ENCODE measurements at places on chromosomes 13 and 19.

- DNase-seq, result no peak
- H3K4me1 ChIP-seq, result no peaks in the 10 kb centered on the region
These were observed 23.5 kb downstream of the COL5A3 start for GRCh38 chr19:9986787-9987281.

DNA sequence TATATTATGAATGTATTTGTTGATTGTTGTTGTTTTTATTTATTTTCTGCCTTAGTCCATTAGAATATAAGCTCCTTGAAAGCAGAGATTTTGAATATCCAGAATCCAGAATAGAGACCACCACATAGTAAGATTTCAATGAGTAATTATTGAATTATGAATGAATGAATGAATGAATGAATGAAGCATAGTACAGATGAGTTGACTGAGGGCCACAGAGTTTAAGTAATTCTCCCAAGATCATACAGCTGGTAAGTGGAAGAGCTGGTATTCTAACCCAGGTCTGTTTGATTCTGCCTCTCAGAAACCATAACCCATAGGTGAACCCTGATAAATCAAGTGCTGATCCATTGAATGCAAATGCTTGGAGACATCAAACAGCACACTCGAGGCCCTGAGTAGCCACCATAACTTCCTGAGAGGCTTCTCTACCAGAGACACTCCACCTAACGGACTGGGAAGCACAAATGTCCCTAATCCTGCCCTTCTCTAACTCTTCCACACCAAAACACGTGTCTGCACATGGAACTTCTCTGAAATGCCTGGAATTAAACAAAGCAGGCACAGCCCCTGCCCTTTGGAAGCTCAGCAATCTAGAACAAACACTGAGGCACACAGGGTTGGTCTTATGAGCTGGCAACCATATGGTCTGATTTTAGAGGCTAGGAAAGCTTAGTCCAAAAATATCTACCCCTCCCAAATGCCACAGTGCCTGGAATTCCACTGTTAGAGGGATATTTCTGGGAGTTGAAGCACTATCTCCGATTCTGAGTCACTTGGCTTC lies 190.1 kb downstream of the FOXO1 start:
- H3K4me1 ChIP-seq, result peaks cover 48% of the 10 kb centered on the region
- H3K4me3 ChIP-seq, result no peak overlapping the region
- H3K36me3 ChIP-seq, result no peaks in the 10 kb centered on the region
- DNase-seq, result no peak
- H3K27ac ChIP-seq, result peak overlapping the region; percentile 1

GRCh38 chr13:109644956-109645355 lies 141.4 kb downstream of the IRS2 start:
- H3K4me1 ChIP-seq, result no peaks in the 10 kb centered on the region
- peaks cover 1% of the 10 kb centered on the region for H3K36me3 ChIP-seq
- no peak overlapping the region for H3K27ac ChIP-seq
- no peak for DNase-seq
- no peak overlapping the region for H3K4me3 ChIP-seq

DNA sequence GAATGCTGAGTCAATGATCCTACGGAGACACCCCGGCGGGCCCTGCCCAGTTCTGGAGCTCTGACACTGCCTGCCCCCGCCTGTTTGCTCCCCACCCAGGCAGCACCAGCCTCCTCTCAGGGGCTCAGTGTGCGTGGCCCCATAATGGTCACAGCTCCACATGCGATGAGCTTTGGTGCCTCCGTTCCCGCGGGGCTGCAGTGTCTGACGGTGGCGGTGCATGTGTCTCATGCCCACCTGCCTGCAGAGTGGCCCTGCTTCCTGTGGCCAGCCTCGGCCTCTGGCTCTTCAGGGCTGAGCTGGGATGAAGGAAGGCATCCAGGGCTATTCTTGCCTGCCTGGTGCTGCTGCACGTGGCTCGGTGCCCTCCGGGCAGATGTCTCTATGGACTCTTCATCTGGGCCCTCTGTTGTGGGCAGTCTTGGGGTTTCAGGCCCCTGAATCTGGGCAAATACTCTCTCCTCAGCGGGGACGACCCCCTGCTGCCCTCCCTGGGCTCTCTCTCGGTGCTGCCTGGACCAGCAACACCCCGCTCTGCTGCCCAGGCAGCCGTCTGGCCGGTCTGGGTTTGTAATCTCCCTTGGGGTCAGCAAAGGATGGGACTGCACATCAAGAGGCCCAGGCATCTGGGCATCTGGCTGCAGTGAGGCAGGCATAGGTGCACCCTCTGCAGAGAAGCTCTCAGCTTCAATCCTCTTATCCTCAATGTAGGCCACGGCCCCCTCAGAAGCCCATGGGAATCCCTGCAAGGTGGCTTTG lies 19.3 kb upstream of the TMEM255B start:
- H3K4me1 ChIP-seq, result peaks cover 6% of the 10 kb centered on the region
- H3K36me3 ChIP-seq, result no peaks in the 10 kb centered on the region
- peaks cover 2% of the 10 kb centered on the region for H3K27me3 ChIP-seq
- H3K4me3 ChIP-seq, result no peak overlapping the region

DNA sequence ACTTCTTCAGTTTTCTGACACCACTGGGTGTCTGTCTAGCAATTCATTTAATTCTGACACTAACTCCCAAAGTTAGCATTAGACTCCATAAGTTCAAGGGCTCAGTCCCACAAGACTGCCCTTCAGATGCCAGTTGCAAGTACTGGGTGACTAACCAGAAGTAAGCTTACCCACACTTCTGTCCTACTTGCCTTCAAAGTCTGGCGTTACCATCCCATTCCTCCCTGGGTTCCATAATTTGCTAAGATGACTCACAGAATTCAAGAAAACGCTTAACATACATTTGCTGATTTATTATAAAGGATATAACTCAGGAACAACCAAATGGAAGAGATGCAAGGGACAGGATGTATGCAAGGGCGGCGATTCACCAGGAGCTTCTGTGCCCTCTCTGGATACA lies 45.5 kb upstream of the NPAS1 start:
- no peaks in the 10 kb centered on the region for H3K27me3 ChIP-seq
- H3K4me3 ChIP-seq, result no peak overlapping the region
- DNase-seq, result no peak
- H3K36me3 ChIP-seq, result no peaks in the 10 kb centered on the region
- peaks cover 35% of the 10 kb centered on the region for H3K4me1 ChIP-seq

- H3K36me3 ChIP-seq, result no peaks in the 10 kb centered on the region
- H3K4me1 ChIP-seq, result no peaks in the 10 kb centered on the region
- H3K27ac ChIP-seq, result no peak overlapping the region
- no peak overlapping the region for H3K4me3 ChIP-seq
- H3K27me3 ChIP-seq, result peaks cover 6% of the 10 kb centered on the region
These were observed 6.0 kb downstream of the TMIGD2 start for GRCh38 chr19:4295972-4296771.

All from progenitor cell of endocrine pancreas (in vitro differentiated cells).